DMS153 (cell line): ENCODE measurements at places on chromosomes 4 and X.

DNA sequence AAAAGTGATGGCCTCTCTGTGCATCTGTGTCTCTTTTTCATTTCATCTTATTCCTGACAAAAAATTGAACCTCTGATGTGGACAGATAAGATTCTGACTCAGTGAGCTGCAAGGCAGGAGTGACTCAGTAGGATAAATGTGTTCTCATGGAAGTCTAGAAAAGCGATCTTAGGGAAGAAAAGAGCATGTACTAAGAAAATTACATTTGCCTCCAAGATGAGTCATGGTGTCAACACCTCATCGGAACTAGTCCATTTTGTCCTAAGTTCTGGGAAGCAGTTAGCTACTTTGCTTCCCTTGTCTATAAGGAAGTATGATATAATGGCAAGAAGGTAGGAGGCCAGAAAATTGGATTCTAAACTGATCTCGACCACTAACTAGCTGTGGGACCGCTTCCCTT is 83.5 kb upstream of the AFF2 start:
- DNase-seq: no peak

GRCh38 chr4:158131027-158131426 is 41.8 kb downstream of the GASK1B start:
- DNase-seq: no peak

GRCh38 chr4:184400891-184401290 is 73.5 kb downstream of the IRF2 start:
- DNase-seq: no peak

DNA sequence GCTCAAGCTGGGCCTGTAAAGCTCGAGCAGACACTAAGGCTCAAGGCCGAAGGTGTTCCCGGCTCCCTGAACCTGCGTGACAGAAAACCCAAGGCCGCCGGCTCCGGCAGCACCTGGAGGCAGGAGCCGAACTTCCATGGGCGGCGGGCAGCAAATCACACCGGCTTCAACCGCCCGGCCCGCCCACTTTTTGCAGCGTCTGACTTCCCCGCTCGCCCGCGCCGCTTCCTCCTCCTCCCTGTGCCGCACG is 940 bp upstream of the NSD2 start:
- DNase-seq: peak; percentile 54

GRCh38 chrX:110399497-110399896 is 40.8 kb downstream of the RTL9 start:
- no peak for DNase-seq

DNA sequence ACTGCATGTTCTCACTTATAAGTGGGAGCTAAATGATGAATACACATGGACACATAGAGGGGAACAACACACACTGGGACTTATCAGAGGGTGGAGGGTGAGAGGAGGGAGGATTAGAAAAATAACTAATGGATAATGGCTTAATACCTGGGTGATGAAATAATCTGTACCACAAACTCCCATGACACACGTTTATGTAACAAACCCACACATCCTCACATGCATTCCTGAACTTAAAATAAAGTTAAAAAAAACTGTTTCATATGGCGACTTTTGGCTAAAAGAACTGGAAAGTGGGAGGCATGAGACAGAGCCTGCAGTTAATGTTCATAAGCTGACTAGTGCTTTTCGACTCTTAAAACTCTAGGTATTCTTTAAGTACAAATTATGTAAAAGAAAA is 98.9 kb upstream of the NPFFR2 start:
- no peak for DNase-seq

- DNase-seq: no peak
These were observed 523.1 kb downstream of the INPP4B start for GRCh38 chr4:142322996-142323395.

GRCh38 chrX:133865761-133866471 is 119.5 kb downstream of the GPC3 start:
- DNase-seq: no peak

GRCh38 chrX:19350941-19351384 is 7.2 kb downstream of the PDHA1 start:
- no peak for DNase-seq

DNA sequence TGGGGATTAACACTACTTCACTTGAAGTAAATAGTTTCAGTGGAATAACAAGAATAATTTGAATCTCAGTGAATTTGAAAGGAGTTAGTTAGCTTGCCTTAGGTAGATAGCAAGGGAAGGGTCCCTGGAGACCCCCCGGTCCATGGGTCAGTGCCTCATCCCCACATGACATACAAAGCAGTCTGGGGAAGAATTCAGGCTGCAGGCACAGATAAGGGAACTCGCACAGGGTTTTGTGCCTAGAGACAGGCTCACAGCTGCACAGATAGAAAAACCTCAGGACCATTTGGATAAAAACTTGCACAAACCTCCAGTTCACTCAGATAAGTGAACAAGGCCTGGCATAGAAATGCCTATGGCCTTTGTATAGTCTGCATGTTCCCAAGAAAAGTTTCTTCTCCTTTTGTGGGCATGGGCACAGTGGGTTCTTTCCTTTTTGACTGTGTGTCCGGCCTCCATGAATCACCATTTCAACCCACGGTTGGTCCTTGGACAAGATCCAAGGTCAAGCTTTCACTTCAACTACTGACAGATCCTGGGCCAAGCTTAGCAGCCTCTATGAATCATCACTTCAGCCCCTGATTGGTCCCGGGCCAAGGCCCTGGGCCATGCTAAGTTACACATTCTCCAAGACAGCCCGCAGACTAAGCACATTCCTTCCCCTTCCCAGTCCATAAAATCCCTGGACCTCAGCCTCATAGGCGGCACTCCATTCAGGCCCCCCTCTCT is 108.3 kb upstream of the KLHL4 start:
- no peak for DNase-seq

- no peak for DNase-seq
These were observed 116.8 kb downstream of the AFAP1 start for GRCh38 chr4:7822877-7823276.

- DNase-seq: no peak
These were observed 2.4 kb downstream of the PALLD start for GRCh38 chr4:168499241-168499640.

DNA sequence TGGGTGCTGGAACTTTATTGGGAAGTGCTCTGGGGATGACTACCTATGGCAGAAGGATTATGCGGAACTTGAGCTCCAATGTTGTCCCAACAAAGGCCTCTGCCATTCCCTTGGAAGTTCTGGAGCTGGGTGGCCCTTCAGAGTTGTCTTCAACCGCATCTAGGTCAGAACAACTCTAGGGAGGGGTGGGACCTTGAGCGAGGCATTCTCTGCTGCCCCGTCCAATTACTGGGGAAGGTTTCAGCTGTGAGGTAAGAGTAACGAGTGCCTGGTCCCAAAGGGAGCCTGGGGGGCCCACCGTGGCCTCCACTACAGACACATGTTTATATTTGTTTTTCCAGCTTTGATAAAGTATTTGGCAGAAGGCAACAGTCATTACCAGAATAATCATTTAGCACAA is 79.4 kb downstream of the MAOA start:
- DNase-seq: no peak

- DNase-seq: peak; percentile 77
These were observed 178.0 kb downstream of the PPP3CA start for GRCh38 chr4:101169044-101170014.
